Aorta (tissue), 5 donors: ENCODE measurements at places on chromosomes 2 and 18.

- no peak for DNase-seq
These were observed at the start of gene CXCR1 for GRCh38 chr2:218166791-218167190. CXCR1 (minus strand) TSS chr2:218166962; CDS start chr2:218165211, 1,751 bp downstream.

- DNase-seq = no peak
These were observed 542.1 kb downstream of the PID1 start for GRCh38 chr2:228728961-228729360.

- no peak for DNase-seq
These were observed 636.8 kb upstream of the LINC00305 start for GRCh38 chr18:64785686-64786085.

- DNase-seq = no peak
These were observed 17.9 kb downstream of the TMEM37 start for GRCh38 chr2:119449521-119449920.

GRCh38 chr2:239912938-239913635, 112.1 kb downstream of the NDUFA10 start:
- DNase-seq = peak; percentile 44

DNA sequence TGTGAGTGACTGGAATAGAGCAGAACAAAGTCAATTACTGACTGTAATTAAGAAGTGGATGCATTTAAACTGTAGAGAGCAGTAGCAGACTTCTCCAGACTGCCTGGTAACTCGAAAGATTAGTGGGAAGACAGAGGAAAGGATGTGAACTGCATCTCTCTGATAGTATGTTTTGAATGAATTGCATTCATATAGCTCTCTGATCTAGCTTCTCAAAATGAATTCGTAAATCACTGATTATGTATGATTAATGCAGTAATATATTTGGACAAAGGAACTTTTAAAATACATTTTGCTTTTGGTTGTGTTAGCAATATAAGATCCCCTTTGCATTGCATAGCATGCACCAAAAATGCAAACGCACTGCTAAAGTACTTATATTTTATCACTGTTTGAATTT, 304.0 kb downstream of the ARHGAP15 start:
- DNase-seq = no peak

DNA sequence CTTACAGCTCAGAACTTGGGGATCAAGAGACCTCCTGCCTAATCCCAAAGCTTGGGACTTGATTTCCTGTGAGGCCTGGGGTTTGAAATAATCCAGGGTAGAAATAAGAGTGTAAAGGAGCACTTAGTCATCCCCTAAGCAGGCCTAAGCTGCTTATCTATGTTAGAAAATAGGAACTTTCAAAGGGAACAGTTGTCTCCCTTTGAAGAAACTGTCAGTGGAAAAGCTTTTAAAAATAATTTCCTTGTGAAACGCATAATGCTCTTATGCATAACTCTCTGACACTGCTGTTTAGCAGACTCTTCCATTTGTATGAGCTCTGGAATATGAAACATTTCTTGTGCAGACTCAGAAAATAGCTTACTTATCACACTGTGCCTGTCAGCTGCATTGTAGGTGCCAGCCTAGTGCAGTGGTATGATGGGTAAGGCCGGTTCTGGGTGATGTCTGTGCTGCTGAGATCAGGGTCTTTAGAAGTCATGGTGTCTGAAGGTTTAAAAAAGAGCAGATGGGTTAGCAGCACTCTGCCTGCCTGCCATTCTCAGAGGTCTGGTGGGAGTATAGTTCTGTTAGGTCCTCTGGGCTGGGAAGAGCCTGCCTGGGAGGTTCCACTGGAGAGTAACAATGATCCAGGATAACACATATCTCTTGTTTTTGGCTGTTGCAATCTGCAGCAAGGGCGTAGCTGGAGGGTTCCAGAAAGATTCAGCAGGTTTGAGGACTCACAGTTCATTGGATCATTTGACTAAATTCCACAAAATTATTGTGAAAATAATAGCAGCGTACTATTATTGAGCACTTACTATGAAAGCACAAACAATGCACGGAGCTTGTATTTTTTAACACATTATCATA, 283.2 kb upstream of the MEX3C start:
- no peak for DNase-seq

GRCh38 chr2:136060416-136060815, 57.5 kb downstream of the CXCR4 start:
- DNase-seq = no peak

GRCh38 chr2:86485802-86486201, 44.6 kb downstream of the KDM3A start:
- no peak for DNase-seq
